ENCODE measurements at places on chromosomes 6 and 20.

DNA sequence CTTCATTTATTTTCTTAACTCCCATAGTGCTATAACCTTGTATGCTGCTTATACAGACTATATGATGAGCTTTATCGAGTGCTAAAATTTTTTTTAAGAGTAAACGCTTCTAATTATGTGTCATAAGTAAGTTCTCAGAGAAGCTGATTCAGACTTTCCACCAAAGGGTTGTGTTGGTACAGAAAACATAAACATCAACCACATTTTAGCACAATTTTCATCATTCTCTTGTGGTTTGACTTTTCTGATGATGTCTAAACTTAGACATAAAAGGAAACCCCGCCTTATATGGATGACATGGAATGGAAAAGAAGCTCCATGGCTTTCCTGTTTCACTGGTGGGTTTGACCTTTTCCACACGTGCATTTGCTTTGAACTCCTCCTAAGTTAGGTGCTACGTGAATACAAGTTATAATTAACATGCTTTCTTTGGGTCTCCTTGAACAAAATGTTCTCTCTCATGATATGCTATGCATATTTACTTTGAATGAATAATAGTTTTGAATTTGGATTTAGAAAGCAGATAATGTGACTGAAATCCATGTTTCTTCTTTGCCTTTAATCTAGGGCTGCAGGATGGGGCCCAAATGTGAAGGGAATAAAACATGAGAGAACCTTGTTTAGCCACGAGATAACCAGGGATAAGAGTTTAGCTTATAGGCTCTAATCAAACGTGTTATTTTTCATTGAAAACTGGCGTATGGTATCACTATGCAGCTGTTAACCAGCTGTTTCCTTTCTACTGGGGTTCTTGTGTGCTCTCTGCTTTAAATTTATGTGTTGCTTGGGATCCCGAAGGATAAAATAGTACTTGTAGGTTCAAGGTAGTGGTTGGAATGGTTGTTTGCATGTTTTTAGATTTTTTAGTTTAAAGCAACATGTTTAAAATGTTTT lies 127.1 kb upstream of the AHI1 start:
- DNase-seq: peak; percentile 10

GRCh38 chr6:54156650-54157250 lies 45.5 kb downstream of the MLIP start:
- no peak for DNase-seq

DNA sequence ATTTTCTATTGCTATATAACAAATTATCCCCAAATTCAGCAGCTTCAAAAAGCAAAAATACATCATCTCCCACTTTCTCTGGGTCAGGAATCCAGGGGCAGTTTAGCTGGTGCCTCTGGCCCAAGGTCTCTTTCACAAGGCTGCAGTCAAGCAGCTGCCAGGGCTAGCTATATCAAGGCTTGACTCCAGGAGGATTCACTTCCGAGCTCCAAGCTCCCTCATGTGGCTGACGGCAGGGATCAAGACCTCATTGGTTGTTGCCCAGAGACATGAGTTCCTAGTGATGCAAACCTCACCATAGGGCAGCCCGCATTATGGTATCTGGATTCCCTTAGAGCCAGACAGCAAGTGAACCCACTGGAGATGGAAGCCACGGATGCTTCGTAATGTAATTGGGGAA lies 1.3 kb upstream of the VNN1 start:
- DNase-seq: peak; percentile 8

GRCh38 chr20:34922654-34923381 lies 32.8 kb downstream of the GSS start:
- peak; percentile 76 for DNase-seq

DNA sequence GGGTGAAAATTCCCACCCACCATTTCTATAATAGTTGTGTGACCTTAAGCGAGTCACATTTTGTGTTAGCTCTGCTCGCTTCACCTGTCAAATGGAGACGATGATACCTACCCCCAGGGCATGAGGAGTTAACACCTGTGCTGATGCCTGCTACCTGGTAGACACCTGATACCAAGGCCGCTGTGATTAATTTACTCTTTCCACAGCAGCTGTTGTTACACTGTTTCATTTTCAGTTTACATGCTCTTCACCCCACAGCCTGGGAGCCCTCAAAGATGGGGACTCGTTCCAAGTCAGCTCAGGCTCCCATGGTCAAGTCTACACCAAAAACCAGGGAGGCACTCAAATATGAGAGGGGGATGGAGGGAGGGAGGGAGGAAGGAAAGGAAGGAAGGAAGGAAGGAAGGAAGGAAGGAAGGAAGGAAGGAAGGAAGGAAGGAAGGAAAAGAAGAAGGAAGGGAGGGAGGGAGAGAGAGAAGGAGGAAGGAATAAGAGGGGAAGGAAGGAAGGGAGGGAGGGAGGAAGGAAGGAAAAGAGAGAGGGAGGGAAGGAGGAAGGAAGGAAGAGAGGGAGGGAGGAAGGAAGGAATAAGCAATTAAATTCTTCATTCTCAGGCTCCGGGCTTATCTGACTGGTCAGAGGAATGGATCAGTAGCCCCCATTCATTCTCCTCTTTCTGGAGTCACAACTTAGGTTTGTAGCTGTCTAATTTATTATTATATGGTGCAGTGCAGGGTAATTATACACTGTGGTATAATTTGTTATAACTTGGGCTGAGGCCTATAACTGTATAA lies 40.9 kb downstream of the PDYN start:
- DNase-seq: no peak

DNA sequence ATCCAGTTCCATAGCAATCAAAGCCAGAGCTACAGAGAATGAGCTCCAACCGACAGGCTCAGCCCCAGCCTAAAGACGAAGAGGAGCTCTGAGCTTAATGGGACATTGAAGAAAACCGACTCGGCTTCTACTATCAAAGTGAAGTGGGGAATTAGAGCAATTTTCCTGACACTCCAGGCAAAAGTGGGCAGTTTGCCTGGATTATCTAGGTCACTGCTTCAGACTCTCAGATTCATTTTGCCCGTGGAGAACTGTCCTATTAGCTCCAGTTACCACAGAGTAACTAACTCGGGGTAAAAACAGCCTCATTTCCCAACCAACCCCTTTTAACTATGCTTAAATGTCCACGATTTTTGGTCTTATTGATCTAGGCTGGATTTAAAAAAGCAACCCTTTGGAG lies 592.1 kb upstream of the NRSN1 start:
- no peak for DNase-seq

DNA sequence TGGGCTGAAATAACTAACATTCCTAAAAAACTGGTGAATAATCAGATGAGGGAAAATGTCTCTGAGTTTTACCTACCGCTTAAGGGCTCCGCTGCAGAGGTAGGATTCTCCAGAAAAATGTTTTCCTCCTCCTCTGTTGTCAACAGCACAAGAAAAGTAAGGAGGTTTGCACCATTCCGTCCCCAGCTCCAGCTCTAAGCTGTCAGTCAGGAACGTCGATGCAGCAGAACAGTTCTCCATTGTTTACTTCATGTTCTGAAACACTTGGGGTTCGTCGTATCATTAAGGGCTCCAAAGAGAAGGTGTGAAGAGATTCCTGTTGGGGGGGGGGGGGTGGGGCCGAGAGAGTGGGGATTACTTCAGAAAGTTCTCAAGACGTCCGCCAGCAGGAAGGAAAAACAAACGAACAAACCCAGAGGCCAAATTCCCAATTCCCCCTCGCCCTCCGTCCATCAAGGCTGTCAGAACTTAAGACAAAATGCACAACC lies 734 bp downstream of the MMS22L start:
- DNase-seq: no peak

- DNase-seq: no peak
Measured at GRCh38 chr20:46990017-46990595, 95.5 kb downstream of the EYA2 start.

GRCh38 chr20:59650418-59650817 lies 46.1 kb downstream of the PHACTR3 start:
- no peak for DNase-seq

- DNase-seq: no peak
Measured at GRCh38 chr20:64106981-64107735, at the start of gene NPBWR2. NPBWR2 (minus strand) TSS chr20:64107565; CDS start chr20:64106831, 734 bp downstream.

DNA sequence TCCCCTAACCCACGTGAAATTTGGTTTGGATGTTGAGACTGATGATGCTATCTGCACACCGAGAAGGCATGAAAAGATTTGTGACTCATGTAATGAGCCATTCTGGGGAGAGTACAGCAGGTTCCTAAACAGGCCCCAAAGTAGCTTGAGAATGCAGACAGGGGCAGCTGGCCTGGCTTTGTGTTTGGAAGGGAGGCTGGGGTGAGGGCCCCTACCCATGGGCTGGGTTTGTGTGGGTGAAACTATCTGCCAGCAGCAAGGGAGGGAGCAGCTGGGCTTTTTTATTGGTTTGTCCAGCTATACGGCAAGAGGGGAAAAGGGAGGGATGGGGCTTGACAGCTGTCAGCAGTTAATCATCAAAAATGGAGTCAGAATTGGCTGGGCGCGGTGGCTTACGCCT lies 87.0 kb upstream of the RNF24 start:
- no peak for DNase-seq

DNA sequence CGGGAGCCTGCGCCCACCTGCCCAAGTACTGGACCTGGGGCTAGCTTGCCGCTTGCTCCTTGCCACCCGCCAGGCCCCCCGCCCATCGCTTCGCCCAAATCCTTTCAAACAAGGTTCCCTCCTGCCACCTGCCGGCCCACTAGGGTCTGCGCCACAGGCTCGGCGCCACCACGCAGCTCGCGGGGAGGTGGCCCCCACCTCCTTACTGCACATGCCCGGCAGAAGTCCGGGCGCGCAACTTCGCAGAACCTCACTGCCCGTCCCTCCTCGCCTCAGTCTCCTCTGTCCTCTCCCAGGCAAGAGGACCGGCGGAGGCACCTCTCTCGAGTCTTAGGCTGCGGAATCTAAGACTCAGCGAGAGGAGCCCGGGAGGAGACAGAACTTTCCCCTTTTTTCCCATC lies 11.2 kb downstream of the GNAS-AS1 start:
- DNase-seq: no peak

- DNase-seq: no peak
Measured at GRCh38 chr6:168219804-168220203, 99.8 kb downstream of the DACT2 start.

DNA sequence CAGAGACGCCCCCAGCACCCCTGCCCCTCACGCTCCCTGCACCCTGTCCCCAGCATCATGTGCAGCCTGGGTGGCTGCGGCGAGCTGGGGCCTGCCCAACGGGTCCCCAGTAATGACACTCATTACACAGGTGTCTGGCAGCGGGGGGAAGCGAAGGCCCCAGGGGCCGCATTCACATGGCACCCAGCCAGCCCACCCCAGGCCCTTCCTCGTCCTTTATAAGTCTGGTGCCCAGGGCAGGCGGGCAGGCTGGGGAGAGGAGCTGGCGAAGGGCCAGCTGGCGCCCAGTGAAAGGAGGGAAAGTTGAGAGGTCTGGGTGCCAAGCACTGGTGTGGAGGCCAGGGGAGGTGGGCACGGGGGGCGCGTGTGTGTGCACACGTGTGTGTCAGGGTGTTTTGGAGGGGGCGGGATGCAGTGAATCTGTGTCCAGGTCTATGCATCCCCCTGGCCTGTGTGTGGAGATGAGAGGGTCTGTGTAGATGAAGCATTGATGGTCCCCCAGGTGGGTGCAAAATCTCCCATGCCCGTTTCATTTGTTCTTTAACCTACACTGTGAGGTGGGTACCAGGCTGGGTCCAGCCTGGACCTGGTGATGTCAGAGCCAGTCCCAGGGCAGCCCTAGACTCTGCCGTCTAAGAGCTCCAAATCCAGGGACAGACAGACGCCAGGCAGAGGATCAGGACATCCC lies 105.3 kb downstream of the CEBPB start:
- DNase-seq: no peak

GRCh38 chr6:32081168-32081990 lies 27.8 kb downstream of the TNXB start:
- DNase-seq: peak; percentile 59

GRCh38 chr20:33267701-33268100 lies 15.3 kb upstream of the BPIFB1 start:
- DNase-seq: no peak

- no peak for DNase-seq
Measured at GRCh38 chr6:36692861-36693702, 4.5 kb upstream of the RAB44 start.

- DNase-seq: no peak
Measured at GRCh38 chr20:911882-912600, 4.1 kb downstream of the ANGPT4 start.

DNA sequence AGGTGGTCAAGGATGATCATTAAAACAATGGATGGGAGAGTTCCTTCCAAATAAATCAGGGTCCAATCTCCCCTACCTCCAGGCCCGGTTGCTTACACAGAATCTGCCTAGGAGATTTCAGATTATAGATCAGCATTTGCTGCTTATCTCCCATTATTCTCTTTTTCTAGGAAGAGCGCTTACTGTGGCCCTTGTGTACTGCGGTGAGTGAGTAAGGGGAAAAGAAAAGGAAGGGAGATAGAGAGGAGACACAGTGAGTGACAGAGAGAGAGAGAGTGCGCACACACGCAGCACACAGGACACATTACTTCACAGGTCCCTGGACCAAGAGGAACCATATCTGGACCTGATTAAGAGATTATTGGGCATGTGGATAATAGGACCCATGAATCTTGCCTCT lies 6.2 kb downstream of the LATS1 start:
- no peak for DNase-seq

DNA sequence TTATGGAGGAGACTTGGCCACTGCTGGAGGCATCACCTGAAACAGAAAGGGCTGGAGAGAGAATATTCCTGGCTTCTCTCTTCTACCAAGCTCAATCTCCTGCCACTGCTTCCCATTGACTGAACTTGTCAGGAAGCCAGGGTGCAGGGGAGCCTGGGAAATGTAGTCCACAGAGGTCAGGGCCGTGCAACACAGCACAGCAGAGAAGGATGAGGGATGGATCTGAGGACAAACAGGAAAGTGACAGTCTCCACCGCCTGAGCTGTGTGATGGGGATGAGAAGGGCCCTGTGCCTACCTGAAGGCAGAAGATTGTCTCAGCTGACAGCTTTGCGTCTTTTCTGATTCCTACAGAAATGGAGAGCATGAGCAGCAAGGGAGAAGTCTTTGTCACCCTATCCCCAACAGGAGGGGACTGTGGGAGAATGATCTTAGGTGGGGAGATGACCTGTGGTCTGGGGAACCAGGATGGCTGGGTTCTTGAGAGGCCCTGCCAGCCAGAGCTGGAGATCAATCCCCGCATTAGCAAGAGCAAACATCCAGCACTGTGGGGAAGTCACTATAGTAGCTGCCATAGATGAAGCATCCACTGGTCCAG lies 114.2 kb downstream of the SNX5 start:
- DNase-seq: no peak

GRCh38 chr6:45127185-45127584 lies 200.9 kb upstream of the RUNX2 start:
- no peak for DNase-seq

DNA sequence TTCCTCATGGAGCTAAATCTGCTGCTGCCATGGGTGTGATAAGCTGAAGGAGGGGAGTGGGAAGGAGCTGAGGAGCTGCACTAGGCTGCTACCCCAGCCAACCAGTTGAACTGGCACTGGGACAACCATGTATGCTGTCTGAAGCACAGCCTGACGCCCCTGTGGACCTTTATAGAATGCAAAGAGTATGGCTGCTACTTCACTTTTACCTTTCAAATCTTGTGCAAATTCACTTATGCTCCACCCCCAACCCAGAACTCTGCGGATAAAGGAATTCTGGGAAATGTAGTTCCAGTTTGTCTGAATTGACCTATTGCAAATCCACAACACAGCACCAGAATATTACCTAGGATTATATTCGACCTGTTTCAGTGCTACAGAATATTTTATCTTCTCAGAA lies 217.4 kb upstream of the SLC35B3 start:
- no peak for DNase-seq

- DNase-seq: no peak
Measured at GRCh38 chr6:44868335-44868668, 459.8 kb upstream of the RUNX2 start.
